Common myeloid progenitor, CD34-positive (primary cell): ENCODE measurements at places on chromosomes 11 and 22.

GRCh38 chr11:120900643-120901042 lies 123.3 kb upstream of the TBCEL start:
- no peak for DNase-seq

DNA sequence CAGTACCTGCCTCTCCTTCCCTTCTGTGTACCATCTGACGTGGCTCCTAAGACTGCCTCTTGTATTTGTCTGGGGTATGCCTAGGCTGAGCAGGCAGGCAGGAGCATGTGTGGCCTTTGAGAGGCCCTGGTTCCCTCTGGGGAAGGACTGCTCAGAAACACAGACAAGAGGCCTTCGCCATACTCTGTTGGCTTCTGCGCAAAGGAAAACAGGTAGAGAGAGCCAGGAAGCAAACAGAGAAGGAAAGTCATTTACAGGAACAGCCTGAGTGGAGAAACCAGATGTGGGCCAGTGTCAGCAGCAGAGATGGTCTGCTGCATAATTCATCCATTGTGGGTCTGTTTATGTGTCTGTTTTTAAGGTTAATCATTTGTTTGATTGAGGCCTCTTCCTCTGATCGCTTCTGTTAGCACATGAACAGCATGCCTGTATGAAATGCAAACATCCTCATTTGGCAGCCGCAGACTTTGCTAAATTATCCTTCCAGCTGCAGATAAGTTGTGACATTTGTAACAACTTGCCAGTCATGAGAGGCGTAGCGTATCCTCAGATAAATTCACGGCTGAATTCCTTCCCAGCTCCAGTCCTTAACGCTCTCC lies 119.4 kb downstream of the GALNT18 start:
- no peak for DNase-seq

GRCh38 chr22:41933411-41934177 lies 7.0 kb upstream of the TNFRSF13C start:
- DNase-seq, result peak; percentile 74

- no peak for DNase-seq
Observed at GRCh38 chr11:74147199-74147929, 23.4 kb downstream of the C2CD3 start.

DNA sequence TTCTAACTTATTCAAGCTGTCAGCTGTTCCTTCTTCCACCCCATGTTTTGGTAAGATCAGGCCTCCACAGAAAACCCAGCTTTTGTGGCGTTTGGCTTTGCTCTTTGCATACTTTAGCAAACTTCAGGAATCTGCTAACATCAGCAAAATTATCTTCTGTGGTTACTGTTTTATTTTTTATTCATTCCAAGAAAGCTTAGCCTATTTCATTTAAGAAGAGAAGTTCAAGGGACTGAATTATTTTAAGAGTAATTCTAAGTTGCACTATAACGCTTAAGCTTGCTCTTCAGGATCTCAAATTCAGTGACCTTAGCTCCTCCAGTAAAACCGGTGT lies 1.1 kb downstream of the JHY start:
- DNase-seq, result no peak

DNA sequence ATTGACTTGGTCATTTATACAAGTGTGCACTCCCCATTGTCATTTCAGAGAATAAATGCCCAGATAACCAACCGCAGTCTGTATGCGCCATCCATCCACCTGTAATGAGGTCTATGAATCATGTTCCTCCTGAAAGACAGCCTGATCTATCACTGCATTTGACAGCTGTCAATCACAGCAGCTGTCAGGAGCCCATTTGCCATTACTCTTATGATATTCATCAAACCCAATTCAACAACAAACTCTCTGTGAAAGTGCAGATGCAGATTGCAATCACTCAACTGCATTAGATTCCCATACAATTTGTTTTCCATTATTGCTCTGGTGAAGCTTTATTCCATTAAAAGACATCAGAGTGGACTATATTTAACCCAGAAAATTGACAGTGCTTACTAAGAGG lies 586.9 kb upstream of the KIRREL3 start:
- no peak for DNase-seq

DNA sequence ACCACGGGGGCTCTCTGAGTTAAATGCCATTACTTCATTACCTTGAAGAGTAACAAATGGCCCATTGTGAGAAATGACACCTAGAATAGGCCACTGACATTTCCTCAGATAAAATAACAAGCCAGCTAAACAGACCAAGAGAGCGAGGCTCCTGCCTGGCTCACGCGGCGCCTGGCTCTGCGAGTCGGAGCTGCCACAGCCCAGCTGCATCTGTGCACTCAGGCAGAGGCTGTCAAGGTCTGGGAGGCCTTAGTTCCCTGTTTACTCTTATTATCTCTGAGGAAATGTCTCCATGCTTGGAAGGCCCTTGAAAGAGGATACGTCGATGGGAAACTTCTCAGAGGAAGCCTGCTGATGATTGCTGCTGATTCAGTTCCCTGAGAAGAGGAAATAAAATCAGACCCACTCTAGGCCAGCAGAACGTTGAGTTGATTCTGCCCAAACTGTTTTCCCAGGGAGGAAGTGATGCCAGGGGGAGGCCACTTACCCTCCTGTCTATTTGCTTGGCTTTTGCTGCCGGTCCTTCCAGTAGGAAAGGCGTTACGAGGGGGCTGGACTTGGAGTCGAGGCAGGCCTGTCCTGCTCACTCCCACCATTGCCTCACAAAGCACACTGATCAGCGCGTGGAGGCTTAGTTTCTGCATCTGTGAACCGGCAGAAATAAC lies 208.8 kb downstream of the TBC1D22A start:
- DNase-seq, result peak; percentile 9

DNA sequence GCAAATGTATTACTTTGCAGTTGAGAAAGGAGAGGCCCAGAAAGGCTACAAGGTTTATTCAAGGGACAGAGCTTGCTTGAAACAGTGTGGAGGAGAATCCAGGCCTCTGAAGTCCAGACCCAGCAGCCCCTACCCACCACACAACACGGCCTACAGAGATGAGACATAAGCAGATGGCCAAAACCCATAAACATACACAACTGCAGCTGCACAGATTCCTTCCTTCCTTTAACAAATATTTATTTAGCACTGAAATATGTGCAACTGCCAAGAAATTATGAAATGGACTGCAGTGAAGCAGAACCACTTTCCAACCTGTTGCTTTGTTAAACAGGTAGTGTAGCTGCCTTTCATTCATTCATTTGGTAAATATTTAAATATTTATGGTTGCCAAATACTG lies 122.3 kb downstream of the SPATA19 start:
- DNase-seq, result no peak

GRCh38 chr22:25572708-25573171 lies 8.3 kb downstream of the GRK3 start:
- DNase-seq, result peak; percentile 80

DNA sequence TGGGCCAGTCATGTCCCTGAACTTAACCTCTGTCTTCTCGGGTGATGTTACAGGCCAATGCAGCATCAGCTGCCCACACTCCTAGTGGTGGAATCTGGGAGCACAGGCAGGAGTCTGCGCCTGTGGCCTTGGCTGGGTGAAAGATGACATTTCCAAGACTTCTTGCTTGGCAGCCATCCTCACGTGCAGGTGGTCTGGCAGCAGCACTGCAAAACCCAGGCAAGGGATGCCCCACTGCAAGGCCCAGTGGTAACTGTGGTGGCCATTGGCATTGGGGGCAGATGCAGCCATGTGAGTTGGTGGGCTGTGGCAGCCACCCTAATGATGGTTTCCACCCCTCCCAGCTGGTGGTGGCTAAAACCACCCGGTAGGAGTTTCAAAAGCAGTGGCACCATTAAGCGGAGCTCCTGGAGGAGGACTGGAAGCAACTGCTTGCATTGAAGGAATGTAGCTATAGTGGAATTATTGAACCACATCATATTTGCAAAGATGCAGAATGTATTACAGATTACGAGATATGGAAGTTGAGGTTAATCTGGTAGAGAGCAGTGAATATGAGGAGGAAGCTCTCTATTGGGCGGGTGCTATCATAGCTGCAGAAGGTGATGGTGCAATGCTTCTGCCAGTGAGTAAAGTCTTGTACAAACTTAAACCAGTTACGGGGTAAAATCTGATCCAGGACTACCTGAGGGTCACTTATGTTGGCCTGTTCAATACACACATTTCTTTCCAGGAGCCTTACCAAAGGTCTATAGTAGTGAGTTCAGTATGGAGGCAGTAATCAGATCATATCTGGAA lies 120.7 kb upstream of the TOP3B start:
- DNase-seq, result no peak

DNA sequence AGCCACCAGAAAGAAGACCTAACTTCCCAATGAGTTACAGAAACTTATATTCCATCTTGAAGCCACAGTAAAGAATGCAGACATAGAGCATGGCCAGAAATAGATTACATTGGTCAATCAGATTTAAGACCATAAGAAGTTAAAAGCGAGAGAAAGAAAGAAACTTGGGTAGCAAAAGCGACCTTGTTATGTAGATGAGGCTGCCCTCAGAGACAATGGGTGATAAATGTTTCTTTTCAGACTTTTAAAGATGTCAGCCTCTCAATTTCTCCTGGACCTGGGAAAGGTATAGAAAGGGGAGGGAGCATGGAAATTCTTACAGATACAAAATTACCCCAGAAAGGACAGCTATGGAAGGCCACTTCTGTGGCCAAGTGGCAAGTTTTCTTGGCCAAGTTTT lies 732.6 kb upstream of the LUZP2 start:
- DNase-seq, result no peak

DNA sequence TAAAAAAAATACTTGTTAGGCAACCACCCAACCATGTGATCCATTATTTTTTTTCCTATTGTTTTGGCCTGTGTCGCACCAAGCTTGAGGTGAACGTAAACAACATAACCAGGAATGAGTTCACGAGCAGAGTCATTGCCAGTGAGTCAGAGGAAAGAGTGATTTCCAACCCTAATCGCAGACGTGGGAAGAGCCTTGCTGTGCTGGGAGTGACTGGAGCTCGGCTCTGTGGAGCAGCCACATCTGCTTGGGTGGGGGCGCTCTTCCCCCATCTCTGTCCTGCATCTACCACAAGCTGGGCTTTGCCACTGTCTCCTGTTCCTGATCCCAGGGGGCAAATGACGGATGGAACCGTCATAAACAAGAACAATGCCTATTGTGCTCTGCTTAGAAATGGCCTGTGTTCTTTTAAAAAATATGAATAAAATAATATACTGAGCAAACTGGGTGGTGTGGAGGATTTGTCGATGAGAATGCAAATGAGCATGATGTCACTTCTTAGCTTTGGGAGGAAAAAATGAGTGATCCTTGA lies 210.0 kb downstream of the KIRREL3 start:
- DNase-seq, result no peak
